ENCODE measurements at places on chromosomes 6 and 20. TPM values are rescaled to one million over a fixed set of nuclear protein-coding genes. Genes with fewer than 3 reads are reported as not detected.

GRCh38 chr6:166465003-166465399 is 82.3 kb upstream of the MPC1 start:
- no peak for DNase-seq

GRCh38 chr20:53658322-53658721 is 64.7 kb upstream of the ZNF217 start:
- DNase-seq, result no peak

- no peak for DNase-seq
Measured at GRCh38 chr20:24522452-24523330, 53.3 kb downstream of the SYNDIG1 start.

- no peak for DNase-seq
Measured at GRCh38 chr6:72530750-72531149, 91.1 kb upstream of the KCNQ5 start.

The CNR1 gene
- 0.66 TPM for total RNA-seq

The RBPJL gene
- total RNA-seq, result not detected
